Stimulated activated CD4-positive, alpha-beta T cell treated with anti-CD3 and anti-CD28 coated beads, Interleukin-4, amount 100 ng/mL, for 24 hours (primary cell): ENCODE measurements at places on chromosomes 1 and 21.

GRCh38 chr1:216478238-216478637, 55.0 kb upstream of the USH2A start:
- DNase-seq: no peak

DNA sequence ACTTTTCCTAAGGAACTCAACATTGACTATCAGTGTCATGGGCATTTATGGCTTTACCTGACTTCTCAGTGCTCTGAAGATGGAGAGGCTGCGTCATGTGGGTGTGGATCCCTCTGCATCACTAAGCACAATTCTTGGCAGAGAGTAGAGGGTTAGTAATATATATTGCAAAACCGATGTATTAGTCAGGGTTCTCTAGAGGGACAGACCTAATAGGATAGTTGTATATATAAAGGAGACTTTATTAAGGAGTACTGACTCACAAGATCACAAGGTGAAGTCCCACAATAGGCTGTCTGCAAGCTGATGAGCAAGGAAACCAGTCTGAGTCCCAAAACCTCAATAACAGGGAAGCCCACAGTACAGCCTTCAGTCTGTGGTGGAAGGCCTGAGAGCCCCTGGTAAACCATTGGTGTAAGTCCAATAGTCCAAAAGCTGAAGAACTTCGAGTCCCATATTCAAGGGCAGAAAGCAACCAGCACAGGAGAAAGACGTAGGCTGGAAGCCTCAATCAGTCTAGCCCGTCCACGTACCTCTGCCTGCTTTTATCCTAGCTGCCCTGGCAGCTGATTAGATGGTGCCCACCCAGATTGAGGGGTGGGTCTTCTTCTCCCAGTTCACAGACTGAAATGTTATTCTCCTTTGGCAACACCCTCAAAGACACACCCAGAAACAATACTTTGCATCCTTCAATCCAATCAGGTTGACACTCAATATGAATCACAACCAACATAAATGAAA, 159.7 kb upstream of the NRIP1 start:
- DNase-seq: no peak

GRCh38 chr1:210822932-210823331, 311.0 kb downstream of the KCNH1 start:
- no peak for DNase-seq

DNA sequence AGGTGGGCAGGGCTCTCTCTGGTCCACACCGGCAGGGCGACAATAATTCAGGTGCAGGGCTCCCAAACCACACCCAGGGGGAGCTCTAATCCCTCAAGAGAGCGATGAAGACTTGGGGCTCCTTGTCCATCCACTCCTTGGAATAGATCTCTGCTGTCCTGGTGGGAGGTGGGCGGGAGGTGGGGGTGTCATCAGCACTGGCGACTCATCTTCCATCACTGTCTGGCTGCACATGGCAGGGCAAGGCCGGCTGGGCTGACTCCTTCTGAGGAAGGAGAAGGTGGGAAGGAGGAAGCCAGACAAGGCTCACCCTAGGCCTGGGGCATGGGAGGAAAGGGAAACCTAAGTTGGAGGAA, 29.3 kb downstream of the TNNT2 start:
- DNase-seq: peak; percentile 11

DNA sequence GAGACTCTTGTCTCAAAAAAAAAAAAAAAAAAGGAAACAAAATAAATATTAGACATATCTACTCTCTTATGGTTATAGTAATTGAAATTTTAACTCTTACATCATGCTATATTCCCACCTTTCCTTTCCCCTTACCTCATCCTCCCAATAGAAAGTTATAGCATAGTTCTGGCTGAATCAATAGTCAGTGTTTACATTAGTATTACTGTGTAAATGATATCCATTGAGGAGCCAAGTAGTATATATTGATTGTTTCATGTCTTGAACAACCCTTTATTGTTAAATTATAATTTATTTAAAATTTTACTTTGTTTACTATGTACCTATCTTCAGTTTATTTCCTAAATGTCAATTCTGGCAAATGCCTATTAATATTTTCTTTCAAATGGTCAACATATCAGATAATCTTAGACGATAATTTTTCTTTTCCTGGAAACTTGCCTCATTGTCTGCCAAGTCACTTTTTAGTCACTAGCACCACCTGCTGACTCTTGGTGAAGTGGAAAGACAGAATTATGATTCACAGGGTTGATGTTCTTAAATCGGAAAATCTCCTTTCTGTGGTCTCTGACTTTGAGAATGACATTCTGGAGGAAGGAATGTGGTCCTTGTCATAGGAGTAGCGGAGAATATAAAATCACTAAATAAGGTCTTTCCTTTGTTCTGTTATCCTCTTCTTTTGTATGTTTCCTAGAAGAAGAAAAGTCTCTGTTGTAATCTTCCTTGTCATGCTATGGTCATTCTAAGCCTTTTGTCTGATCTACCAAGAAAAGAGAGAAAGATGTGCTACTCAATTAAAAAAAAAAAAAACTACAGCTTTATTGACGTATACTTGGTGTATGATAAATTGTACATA, 8.6 kb downstream of the HJV start:
- peak; percentile 68 for DNase-seq

GRCh38 chr21:45590726-45591618, 48.7 kb upstream of the SLC19A1 start:
- DNase-seq: peak; percentile 57

DNA sequence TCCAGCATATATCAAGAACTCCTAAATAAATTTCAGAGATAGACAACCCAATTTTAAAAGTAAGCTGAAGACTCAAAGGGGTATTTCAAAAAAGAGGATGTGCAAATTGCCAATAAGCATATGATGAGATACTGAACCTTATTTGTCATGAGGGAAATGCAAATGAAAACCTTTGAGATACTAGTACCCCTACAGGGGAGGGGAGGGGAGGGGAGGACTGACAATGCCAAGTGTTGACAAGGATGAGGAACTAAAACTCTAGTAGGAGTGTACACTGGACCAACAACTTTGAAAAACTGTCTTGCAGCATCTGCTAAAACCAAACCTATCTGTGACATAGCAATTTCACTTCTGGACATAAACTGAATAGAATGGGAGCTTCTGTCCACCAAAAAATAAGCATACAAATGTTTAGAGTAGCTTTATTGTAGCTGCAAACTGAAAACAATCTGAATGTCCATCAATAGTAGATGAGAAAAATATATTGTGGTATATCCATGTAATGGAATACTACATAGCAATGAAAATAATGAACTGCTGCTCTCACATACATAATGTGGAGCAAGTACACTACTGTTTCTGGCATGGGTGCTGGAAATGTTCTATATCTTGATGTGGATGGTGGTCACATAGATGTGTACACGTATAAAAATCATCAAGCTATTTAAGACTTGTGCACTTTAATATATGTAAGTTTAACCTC, 57.2 kb downstream of the CDK18 start:
- DNase-seq: no peak

- no peak for DNase-seq
Measured at GRCh38 chr1:36115200-36115669, 9.8 kb downstream of the COL8A2 start.

DNA sequence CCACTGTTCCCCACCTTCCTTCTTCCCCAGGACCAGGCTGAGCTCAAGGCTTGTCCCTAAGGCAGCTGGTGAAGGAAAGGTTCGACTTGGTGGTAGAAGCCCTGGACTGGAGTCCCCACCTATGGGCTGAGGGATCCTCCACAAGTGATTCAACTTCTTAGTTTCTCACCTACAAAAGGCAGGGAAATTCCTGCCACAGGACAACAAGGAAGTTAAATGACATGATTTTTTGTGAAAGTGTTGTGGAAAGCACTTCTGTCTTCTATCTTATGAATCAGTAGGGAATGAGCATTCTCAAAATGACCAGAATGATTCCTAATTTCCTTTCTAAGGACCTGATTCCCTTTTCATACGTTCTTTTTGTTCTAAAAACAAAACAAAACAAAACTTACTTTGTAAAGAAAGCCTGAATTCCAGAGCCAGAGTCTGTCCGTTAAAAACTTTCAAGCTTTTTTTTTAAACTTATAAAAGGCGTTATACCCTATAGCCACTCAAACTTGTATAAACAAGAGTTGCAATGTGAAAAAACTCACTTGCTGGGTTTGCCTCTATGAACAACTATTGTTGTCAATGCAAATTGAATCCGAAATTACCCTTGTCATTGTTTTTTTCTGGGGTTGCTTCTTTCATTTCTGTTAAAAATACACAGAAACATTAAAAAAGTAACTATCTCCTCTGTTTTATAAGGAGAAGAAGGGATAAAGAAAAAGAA, 12.2 kb downstream of the KCNJ15 start:
- DNase-seq: no peak

DNA sequence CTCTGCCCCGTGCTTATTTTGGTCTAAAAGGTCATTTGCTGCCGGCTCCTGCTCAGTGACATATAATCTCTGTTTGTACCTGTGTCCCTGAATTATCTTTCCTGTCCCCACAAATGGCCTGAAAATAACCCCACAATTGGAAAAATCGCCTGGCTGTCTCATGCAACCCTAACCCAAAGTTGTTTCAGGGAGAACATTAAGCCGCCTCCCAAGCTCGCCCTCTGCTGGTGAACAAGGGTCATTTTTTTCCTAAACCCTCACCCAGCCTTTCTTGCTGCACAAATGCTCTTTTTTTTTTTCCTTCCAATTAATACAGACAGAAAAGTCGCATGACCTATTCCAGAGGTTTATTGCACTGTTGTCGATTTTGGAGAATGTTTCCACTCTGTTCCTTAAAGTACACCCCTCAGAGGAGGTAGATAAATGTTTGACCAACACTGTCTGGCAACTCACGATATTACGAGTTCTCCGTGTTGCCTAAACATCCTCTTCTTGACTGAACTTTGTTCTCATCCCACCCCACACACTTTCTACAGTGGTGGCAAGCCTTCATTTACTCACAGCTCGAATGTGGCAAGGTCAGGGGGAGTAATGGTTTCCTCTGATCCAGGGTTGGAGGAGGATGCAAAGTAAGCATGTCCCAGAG, 148.7 kb downstream of the ZZZ3 start:
- peak; percentile 67 for DNase-seq

- no peak for DNase-seq
Measured at GRCh38 chr1:175862408-175862807, 119.0 kb upstream of the TNR start.

- no peak for DNase-seq
Measured at GRCh38 chr1:226821719-226822085, 48.7 kb upstream of the PSEN2 start.

- DNase-seq: no peak
Measured at GRCh38 chr1:10057343-10057742, 24.6 kb downstream of the UBE4B start.
